ENCODE measurements at places on chromosomes 3 and 15.

DNA sequence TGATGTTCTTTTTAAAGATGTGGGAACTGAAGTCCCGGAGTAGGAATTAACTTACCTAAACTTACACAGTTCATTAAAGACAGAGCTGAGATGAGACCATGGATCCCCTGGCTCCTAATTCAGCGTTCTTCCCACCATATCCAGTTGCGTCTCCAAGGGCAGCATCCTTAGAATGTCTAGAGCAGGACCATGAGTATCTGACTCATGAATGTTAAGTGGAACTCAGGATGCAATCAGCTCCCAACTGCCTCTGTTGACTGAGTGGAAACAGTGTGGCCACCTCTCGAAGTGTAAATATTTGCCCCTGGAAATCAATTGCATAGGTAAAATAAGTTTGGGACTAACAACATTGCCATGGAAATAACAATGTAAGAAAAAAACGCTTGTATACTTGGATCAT lies 2.5 kb downstream of the SNTN start:
- no peak for DNase-seq

- no peak for DNase-seq
Measured at GRCh38 chr3:175914785-175915184, 1055.7 kb downstream of the NAALADL2 start.

DNA sequence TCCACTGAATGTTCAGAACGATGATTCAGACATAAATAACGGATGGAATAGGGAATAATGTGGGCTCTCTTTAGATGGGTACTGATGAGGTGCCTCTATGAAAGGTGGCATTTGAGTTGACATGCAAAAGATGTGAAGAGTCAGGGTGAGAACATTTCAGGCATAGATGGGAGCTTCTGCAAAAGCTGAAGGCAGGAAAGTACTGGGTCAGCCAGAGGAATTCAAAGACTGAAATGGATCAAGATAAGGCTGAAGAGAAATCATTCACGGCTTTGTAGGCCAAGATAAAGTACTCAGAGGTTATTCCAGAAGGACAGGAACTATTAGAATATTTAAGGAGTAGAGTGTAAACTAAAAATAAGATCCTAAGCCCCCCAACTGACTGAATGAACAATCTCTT lies 189.6 kb upstream of the MCTP2 start:
- no peak for DNase-seq

DNA sequence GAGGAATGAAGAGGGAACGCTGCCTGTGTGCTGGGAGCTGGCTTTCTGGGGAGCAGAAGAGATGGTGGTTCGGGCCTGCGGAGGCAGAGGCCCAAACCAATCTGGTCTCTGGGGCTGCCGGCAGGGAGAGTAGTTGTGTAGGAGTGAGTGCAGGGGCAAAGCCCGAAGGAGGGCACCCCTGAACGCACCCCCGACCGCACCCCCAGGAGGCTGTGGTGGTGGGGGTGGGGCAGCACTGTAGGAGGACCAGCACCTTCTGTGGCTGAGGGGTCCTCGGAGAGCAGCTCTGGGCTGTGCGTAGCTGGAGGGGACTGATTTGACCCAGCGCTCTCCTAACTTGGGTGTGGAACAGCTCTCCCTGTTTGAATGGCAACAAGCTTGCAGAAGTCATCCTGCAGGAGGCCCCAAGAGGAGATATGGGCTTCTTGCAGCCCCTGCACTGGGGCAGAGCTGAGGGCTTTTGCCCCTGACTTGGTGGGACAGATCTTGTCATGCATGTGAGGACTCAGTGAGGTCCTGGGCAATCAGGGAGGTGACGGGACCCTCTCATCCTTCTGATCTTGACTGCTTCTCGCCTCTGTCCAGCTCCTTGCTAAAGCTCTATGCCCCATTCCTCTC lies 26.1 kb downstream of the C15orf39 start:
- no peak for DNase-seq

DNA sequence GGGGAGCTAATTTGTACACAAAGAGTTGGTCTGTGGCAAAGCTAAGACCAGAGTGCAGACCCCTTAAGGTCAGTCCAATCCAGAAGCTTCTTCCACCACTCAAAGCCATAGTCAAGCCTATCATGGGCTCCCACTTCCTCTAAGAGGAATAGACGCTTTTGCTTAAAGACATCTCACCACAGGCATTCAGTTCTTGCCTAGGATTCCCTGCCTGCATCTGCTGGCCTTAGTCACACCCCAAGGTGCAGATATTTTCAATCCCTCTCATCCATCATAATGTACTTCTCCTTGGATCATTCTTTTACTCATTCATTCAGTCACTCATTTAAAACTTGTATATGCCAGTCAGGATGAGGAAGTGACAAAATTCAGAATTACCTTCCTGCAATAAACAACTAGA lies 179.6 kb upstream of the STT3B start:
- DNase-seq, result no peak

- no peak for DNase-seq
Measured at GRCh38 chr15:92693691-92694331, 38.2 kb upstream of the FAM174B start.

DNA sequence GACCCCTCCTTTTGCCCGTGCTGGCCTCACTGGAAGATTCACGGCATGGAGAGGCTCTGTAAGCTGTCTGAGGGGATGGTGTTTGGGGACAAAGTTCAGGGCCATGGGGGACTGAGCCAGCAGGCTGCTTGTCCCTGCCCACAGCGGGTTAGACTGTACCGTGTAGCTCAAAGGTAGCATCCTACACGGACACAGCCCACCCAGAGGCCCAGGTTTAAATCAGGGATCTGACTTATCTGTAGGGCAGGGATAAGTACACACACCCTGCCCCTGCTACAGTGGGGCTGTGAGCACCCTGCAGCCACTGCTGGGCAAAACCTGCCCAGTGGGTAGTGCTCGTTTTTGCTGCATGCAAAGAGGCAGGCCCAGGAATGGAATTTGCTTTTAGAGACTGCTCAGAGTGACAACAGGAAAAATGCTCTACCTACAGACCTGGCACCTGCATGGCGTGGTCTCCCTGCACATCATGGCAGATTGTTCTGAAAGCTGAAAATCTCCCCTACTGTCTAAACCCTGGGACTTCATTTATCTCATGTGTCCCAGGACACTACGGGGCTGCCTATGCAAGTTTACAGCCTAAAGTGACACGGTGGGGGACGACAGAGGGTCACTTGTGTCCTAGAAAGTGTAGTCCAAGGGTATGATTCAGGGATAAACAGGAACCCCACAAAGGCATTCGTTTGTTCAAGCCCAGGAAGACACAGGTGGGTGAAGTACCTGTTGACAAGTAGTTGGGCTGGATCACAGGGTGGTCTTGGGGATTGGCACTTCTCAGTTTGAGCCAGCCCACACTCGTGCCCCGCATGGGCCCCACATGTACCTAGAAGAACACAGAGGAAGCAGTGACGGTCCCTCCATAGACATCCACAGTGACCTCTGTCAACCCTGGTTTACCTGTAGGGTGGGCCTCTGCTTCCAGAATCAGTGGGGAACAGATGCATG lies 27.7 kb downstream of the CHDH start:
- no peak for DNase-seq

DNA sequence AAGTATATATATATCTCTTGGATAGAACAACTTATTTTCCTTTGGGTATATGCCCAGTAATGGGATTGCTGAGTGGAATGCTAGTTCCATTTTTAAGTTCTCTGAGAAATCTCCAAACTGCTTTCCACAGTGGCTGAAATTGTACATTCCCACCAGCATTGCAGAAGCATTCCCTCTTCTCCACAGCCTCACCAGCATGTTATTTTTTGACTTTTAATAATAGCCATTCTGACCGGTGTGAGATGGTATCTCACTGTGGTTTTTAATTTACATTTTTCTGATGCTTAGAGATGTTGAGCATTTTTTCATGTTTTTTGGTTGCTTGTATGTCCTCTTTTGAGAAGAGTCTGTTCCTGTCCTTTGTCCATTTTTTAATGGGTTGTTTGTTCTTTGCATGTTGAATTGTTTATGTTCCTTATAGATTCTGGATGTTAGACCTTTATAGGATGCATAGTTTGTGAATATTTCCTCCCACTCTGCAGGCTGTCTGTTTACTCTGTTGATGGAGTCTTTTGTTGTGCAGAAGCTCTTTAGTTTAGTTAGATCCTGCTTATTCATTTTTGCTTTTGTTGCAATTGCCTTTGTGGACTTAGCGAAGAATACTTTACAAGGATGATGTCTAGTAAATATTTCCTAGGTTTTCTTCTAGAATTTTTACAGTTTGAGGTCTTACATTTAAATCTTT lies 82.7 kb upstream of the NR2F2 start:
- no peak for DNase-seq

- DNase-seq, result peak; percentile 67
Measured at GRCh38 chr15:74642734-74643664, 27.4 kb downstream of the CLK3 start.

- DNase-seq, result no peak
Measured at GRCh38 chr15:62307551-62307950, 142.5 kb upstream of the C2CD4B start.

- no peak for DNase-seq
Measured at GRCh38 chr3:66107855-66108254, 69.1 kb upstream of the MAGI1 start.

DNA sequence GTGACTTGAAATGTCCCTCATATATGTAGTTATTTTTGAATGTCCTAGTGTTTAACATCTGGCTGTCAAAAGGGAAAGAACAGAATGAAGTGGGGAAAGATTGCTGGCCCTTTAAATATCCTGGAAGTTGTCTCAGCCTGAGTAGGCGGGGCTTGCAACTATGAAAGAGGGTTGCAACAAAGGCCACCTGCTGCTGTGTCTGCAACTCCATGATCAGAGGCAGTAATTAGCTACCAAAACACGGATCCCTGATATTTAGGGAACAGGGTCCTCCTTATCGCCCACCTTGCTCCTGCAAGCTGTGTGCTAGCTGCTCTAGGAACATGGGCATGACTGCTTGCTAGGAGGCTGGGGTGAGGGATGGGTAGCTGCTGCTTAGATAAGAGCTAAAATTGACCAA lies 100.2 kb upstream of the CFAP20DC start:
- no peak for DNase-seq

DNA sequence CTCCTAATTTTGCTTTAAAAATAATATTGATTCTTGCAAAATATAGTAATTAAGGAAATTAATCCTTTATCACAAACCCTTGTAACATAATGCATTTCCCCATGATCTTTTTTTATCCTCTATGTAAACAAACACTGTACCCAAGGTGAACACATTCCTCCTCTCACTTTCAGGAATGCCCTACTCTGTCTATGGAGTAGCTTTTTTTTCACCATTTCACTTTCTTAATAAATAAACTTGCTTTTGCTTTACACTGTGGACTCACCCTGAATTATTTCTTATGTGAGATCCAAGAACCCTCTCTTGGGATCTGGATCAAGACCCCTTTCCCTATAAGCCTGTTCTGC lies 90.5 kb upstream of the LRRN1 start:
- no peak for DNase-seq

DNA sequence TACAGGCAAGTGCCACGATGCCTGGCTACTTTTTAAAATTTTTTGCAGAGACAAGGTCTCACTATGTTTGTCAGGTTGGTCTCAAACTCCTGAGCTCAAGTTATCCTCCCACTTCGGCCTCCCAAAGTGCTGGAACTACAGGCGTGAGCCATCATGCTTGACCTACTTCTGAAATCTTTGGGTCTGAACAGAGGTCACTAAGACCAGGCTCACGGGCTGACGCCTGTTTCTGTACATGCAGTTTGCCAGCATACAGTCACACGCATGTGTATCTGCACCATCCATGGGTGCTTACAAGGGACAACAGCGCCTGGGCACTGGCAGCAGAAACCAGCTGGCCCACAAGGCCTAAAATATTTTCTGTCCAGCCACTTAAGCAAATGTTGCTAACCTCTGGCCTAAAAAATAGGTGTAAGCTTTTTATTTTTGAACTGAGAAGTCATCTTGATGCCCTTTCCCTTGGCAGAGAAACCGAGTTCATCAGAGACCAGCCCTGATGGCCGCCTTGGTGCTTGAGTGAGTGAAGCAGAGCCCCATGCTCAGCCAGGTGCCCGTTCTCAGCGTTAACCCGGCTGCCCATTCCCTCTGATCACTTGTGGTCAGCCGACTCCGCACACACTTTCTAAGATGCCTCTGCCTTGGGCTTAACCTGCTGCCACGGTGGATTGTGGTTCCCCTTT lies 425.2 kb downstream of the OCA2 start:
- no peak for DNase-seq

DNA sequence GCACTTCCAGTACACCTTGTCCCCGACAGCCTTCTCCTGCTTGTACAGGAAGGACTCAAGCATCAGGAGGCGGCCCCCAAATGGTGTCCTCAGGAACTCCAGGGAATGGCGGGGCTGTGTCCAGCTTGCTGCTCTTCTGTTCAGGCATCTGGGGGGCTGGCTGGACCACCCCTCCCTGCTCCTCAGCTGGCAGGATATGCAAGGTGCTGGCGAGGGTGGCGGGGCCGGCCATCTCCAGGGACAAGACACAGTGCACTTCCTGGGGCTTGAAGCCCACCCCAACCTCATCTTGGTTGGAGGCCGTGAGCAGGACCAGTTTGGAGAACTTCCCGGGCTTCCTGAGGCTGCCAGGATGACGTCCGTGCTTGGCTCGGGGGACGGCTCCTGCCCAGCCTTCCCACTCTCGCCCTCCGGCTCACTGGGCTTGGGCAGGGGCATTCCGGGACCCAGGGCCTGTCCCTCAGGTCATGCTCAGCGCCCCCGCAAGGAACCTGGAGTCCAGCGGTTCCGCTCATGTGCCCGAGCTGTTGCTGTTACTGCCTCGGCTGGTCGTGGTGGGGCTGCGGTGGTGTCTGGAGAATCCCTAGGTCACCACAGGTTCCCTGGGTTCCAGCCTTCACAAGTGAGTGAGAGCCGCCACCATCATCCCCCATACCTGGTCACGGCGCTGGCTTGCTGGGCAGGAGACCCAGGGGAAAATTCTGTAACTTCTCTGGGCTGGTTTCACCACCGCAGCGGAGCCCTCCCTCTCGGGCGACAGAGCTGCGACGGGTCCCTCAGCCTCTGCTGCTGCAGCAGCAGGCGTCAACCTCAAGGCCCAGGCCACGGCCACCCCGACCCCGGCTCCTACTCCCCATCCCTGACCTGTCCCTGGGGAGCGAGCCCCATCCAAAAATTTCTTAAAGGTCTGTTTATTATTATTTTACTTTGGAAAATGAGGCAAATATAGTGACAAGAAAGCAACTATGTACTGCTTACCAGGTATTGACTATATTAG lies 82.8 kb upstream of the FXR1 start:
- DNase-seq, result no peak

- DNase-seq, result no peak
Measured at GRCh38 chr3:42799376-42799775, 4.9 kb downstream of the HIGD1A start.

GRCh38 chr15:62103431-62103830 lies 36.7 kb downstream of the C2CD4A start:
- no peak for DNase-seq

Data from head of caudate nucleus (tissue), 42 donors.